Hepatocyte (in vitro differentiated cells): ENCODE measurements at places on chromosomes 2 and 18. TPM values are rescaled to one million over a fixed set of nuclear protein-coding genes. Genes with fewer than 3 reads are reported as not detected.
A peak's percentile ranks its signal among the peaks of the same experiment; 100 is the strongest.

GRCh38 chr2:205629091-205629776 is 53.1 kb upstream of the NRP2 start:
- no peaks in the 10 kb centered on the region for H3K27me3 ChIP-seq
- H3K36me3 ChIP-seq: no peaks in the 10 kb centered on the region
- peak; percentile 32 for DNase-seq

GRCh38 chr2:12776521-12776961 is 59.8 kb downstream of the TRIB2 start:
- H3K4me3 ChIP-seq: no peak overlapping the region
- H3K4me1 ChIP-seq: peaks cover 6% of the 10 kb centered on the region
- DNase-seq: no peak
- H3K27ac ChIP-seq: no peak overlapping the region

GRCh38 chr18:79529991-79530390 is 134.3 kb downstream of the NFATC1 start:
- H3K4me1 ChIP-seq: no peaks in the 10 kb centered on the region
- H3K36me3 ChIP-seq: no peaks in the 10 kb centered on the region
- no peak for DNase-seq
- H3K27me3 ChIP-seq: no peaks in the 10 kb centered on the region

- H3K4me3 ChIP-seq: no peak overlapping the region
- H3K36me3 ChIP-seq: no peaks in the 10 kb centered on the region
- H3K27ac ChIP-seq: no peak overlapping the region
These were observed 66.6 kb upstream of the STAM2 start for GRCh38 chr2:152241948-152242729.

GRCh38 chr2:235616885-235617284 is 123.0 kb downstream of the AGAP1 start:
- H3K27me3 ChIP-seq: no peaks in the 10 kb centered on the region
- H3K4me1 ChIP-seq: no peaks in the 10 kb centered on the region
- H3K4me3 ChIP-seq: no peak overlapping the region
- H3K36me3 ChIP-seq: no peaks in the 10 kb centered on the region
- no peak overlapping the region for H3K27ac ChIP-seq

GRCh38 chr2:71637736-71638135 is 184.4 kb downstream of the DYSF start:
- no peak overlapping the region for H3K4me3 ChIP-seq
- no peaks in the 10 kb centered on the region for H3K36me3 ChIP-seq
- DNase-seq: no peak
- no peaks in the 10 kb centered on the region for H3K4me1 ChIP-seq
- H3K27me3 ChIP-seq: no peaks in the 10 kb centered on the region

- H3K4me1 ChIP-seq: peaks cover 21% of the 10 kb centered on the region
- no peak for DNase-seq
- no peaks in the 10 kb centered on the region for H3K27me3 ChIP-seq
- H3K36me3 ChIP-seq: no peaks in the 10 kb centered on the region
These were observed 99.5 kb downstream of the MEIS1 start for GRCh38 chr2:66534461-66534860.

- H3K4me3 ChIP-seq: no peak overlapping the region
- DNase-seq: peak; percentile 47
- H3K27ac ChIP-seq: peak overlapping the region; percentile 67
- no peaks in the 10 kb centered on the region for H3K27me3 ChIP-seq
These were observed 77.3 kb downstream of the KCTD1 start for GRCh38 chr18:26471027-26471426.

GRCh38 chr2:17915099-17915498 is 36.6 kb downstream of the KCNS3 start:
- no peak for DNase-seq
- H3K4me3 ChIP-seq: no peak overlapping the region
- no peaks in the 10 kb centered on the region for H3K36me3 ChIP-seq
- H3K27ac ChIP-seq: no peak overlapping the region
- peaks cover 2% of the 10 kb centered on the region for H3K27me3 ChIP-seq

DNA sequence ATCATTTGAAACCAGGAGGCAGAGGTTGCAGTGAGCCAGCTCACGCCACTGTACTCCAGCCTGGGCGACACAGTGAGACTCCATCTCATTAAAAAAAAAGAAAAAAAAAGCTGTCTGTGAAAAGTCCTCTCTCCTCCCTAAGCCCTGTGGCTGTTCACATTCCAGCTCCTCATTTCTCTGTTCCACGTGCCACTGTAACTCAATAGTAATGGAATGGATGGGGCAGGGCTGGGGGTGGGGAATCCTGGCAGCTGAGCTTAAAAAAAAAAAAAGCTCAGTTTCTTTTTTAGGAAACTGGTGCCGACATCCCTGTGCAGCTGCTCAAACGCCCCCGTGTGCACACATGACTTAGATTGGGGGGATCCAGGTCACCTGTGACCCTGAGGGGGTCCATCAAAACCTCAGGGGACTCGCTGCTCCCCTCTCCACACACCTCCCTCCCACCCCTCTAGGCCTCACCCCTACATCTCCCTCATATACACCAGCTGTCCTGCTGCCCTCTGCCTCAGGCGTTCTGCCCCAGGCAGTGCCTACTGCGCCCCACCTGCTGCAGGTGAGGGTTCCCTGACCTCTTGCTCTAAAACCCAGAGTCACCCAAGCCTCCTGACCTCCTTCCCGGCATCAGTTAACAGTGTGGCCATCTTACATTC is 255.4 kb downstream of the AGAP1 start:
- H3K4me3 ChIP-seq: no peak overlapping the region
- H3K36me3 ChIP-seq: no peaks in the 10 kb centered on the region
- H3K27ac ChIP-seq: peak overlapping the region; percentile 23
- no peaks in the 10 kb centered on the region for H3K27me3 ChIP-seq

DNA sequence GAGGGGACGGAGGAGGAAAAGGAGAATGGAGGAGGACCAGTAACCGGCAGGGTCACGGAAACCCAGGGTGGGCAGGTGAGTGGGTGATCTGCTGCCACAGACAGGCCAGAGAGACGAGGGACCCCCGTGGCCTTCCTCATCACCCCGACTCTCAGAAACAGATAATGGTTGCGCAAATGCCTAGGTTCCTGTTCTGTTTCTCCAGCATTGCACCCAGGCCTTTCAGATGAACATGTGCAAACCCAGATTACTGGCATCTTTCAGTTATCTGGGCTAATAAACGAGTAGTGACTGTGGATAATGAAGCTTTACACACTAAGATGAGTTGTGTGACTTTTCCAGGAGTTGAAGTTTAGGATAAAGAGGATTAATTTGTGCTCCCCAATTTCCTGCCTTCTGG is 46.5 kb downstream of the TET3 start:
- no peak overlapping the region for H3K4me3 ChIP-seq
- H3K4me1 ChIP-seq: peaks cover 26% of the 10 kb centered on the region
- H3K36me3 ChIP-seq: no peaks in the 10 kb centered on the region
- no peaks in the 10 kb centered on the region for H3K27me3 ChIP-seq
- no peak for DNase-seq

DNA sequence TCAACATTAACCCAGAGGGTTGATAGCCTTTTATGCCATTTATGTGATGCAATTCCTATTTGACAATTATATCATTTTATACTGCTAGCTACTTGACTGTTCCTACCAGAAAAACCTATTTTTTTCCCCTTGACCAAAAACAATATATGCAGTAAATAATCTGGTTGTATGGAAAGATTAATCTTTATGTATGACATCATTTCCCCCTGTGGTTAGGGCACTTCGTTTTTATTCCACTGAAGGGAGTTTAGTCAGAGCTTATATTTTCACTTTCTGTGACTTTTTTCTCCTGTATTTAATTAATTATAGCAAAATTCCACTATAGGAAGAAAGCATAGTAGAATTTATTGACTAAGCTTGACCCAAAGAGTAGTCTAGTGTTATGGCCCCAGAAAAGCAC is 107.6 kb downstream of the HAUS1 start:
- no peaks in the 10 kb centered on the region for H3K36me3 ChIP-seq
- no peaks in the 10 kb centered on the region for H3K27me3 ChIP-seq
- no peak for DNase-seq
- no peak overlapping the region for H3K4me3 ChIP-seq
- no peaks in the 10 kb centered on the region for H3K4me1 ChIP-seq

DNA sequence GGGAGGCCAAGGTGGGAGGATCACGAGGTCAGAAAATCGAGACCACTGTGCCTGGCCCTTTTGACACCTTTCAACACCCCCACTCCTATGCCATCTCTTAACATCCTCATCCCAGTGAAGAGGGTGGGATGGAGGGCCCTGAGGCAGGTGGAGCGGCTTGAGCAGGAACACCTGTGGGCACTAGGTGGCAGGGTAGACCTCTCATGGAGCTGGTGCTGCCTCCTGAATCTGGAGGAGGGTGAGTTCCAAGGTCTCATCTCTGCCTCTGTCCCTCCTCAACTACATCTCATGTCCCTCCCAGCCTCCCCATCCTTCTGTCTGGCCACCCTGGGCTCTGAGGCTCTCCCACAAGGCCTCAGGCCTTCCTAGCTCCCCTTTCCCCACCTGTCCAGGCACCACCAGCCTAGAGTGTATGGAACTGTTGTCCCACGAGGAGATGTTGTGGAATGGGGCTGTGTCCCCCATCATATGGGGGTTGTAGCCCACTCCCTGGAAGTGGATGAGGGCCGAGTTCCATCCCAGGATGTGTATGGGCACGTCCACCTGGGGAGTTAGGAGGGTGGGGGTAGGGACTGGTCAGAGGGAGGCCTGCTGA is 17.0 kb upstream of the CRYBA2 start:
- no peak overlapping the region for H3K4me3 ChIP-seq
- DNase-seq: peak; percentile 63
- H3K4me1 ChIP-seq: peaks cover 4% of the 10 kb centered on the region
- H3K27ac ChIP-seq: no peak overlapping the region

AOX1 gene
- 4.7 and 5.6 TPM in 2 replicates for polyA plus RNA-seq

DNA sequence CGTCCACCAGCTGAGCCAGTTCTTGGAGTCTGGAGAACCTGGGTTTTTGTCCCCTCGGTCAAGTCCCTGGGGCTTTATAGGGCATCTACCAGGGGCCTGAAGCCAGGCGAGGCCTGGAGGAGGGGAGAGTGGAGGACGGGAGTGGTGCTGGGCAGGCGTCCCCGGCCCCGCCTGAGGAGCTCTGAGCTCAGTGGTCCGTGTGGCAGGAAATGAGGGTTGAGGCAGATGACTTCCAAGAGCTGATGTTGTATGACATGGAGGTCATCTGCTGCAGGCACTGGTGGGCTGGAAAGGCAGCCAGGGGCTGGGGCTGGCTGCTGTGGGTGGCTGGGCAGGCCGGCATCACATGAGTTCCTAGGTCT is 118.5 kb upstream of the HS6ST1 start:
- no peak overlapping the region for H3K27ac ChIP-seq
- H3K27me3 ChIP-seq: no peaks in the 10 kb centered on the region
- no peaks in the 10 kb centered on the region for H3K36me3 ChIP-seq
- DNase-seq: no peak
- H3K4me1 ChIP-seq: peaks cover 5% of the 10 kb centered on the region

MEP1B gene
- polyA plus RNA-seq: 0.22 TPM in 1 of 2 replicates, not detected in the other

DNA sequence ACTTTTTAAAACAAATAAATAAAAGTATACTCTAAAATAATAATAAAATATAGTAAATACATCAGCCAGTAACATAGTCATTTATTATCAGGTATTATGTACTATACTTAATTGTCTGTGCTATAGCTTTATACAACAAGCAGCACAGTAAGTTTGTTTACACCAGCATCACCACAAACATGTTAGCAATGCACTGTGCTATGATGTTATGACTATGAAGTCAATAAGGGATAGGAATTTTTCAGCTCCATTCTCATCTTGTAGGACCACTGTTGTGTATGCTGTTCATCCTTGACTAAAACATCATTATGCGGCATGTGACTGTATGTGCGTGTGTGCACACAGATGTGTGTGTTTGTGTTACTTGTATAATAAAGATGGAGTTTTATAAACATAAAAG is 137.5 kb downstream of the LYPD6B start:
- H3K4me1 ChIP-seq: peaks cover 6% of the 10 kb centered on the region
- H3K36me3 ChIP-seq: no peaks in the 10 kb centered on the region
- H3K4me3 ChIP-seq: no peak overlapping the region
- no peaks in the 10 kb centered on the region for H3K27me3 ChIP-seq

GRCh38 chr2:11748018-11748860 is 1.8 kb downstream of the LPIN1 start:
- no peaks in the 10 kb centered on the region for H3K27me3 ChIP-seq
- H3K27ac ChIP-seq: peak overlapping the region; percentile 94
- H3K36me3 ChIP-seq: no peaks in the 10 kb centered on the region
- H3K4me1 ChIP-seq: peaks cover 42% of the 10 kb centered on the region

RGPD4 gene
- polyA plus RNA-seq: 0.02 and 0.04 TPM in 2 replicates

DNA sequence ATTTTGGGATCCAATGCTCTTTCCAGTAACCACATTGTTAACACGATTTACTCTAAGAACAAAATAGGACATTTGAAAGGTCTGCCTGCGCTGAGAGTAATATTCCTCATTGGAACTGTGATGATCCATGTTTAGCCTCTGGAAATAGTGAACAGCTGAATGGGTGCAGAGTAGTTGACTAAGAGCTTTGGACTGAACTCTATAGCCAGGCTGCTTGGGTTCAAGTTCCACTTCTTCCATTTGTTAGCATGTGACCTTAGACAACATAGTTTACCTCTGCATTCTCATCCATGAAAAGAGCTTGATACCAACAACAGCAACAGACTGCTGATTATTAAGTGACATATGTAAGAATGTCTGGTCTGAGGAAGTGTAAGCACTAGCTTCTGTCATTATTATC is 128.3 kb upstream of the MMADHC start:
- H3K27ac ChIP-seq: no peak overlapping the region
- no peaks in the 10 kb centered on the region for H3K36me3 ChIP-seq
- H3K4me1 ChIP-seq: no peaks in the 10 kb centered on the region
- H3K27me3 ChIP-seq: no peaks in the 10 kb centered on the region
- H3K4me3 ChIP-seq: no peak overlapping the region
- DNase-seq: no peak

DNA sequence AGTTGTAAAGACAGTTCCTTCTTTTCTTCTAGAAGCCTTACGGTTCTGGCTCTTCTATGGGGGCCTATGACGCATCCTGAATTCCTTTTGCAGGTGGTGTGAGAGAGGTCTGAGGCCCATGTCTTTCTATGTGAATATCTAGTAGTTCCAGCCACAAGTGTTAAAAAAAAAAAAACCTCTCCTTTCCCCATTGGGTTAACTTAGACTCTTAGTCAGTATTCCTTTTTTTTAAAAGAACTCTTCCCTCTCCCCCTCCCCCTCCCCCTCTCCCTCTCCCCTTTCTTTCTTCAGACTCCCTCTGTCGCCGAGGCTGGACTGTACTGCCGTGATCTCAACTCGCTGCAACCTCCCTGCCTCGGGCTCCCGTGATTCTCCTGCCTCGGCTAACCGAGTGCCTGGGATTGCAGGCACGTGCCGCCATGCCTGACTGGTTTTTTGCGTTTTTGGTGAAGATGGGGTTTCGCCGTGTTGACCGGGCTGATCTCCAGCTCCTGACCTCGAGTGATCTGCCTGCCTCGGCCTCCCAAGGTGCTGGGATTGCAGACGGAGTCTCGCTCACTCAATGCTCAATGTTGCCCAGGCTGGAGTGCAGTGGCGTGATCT is 11.4 kb upstream of the CIDEA start:
- H3K4me3 ChIP-seq: no peak overlapping the region
- no peak for DNase-seq
- no peak overlapping the region for H3K27ac ChIP-seq
- H3K36me3 ChIP-seq: no peaks in the 10 kb centered on the region
- H3K27me3 ChIP-seq: peaks cover 20% of the 10 kb centered on the region

SCYGR4 gene
- not detected in 2 replicates for polyA plus RNA-seq

DNA sequence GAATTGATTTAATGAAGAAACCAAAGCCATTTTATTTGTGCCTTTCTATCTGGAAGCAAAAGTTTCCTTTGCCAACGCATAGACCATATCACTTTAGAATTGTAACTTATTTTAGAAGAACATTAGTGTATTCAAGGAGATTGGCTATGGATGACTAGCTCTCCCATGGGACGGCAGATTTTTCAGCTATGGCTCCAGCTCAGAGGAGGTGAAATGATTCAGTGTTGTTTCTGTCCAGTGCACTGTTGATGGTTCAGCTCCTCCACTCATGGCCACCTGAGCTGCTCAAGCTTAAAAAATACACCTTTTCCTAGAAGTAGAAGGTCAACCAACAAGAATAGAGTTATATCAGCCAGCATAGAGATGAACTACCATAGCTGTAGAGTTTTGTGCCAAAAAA is 1597.5 kb upstream of the PIK3C3 start:
- no peaks in the 10 kb centered on the region for H3K4me1 ChIP-seq
- DNase-seq: no peak
- no peaks in the 10 kb centered on the region for H3K27me3 ChIP-seq
- H3K36me3 ChIP-seq: no peaks in the 10 kb centered on the region
- no peak overlapping the region for H3K27ac ChIP-seq
